ENCODE measurements at places on chromosomes 4 and X.

- no peak for DNase-seq
These were observed 120.0 kb downstream of the ADGRL3 start for GRCh38 chr4:61320154-61320553.

DNA sequence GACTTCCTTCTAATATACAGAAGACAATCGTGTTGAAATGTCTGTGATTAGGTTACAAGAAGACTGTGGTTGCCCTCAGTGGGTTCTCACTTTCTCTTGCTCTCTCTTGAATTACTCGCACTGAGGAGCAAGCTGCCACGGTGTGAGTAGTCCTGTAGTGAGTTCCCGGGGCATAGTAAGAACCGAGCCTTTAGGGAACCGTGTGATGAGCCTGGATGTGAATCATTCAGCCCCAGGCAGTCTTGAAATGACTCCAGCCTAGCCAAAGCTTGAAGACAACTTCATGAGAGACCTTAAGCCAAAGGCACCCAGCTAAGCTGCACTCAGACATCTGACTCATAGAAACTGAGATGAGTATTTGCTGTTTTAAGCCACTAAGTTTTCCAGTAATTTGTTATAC lies 292.7 kb downstream of the SPOCK3 start:
- DNase-seq: no peak

DNA sequence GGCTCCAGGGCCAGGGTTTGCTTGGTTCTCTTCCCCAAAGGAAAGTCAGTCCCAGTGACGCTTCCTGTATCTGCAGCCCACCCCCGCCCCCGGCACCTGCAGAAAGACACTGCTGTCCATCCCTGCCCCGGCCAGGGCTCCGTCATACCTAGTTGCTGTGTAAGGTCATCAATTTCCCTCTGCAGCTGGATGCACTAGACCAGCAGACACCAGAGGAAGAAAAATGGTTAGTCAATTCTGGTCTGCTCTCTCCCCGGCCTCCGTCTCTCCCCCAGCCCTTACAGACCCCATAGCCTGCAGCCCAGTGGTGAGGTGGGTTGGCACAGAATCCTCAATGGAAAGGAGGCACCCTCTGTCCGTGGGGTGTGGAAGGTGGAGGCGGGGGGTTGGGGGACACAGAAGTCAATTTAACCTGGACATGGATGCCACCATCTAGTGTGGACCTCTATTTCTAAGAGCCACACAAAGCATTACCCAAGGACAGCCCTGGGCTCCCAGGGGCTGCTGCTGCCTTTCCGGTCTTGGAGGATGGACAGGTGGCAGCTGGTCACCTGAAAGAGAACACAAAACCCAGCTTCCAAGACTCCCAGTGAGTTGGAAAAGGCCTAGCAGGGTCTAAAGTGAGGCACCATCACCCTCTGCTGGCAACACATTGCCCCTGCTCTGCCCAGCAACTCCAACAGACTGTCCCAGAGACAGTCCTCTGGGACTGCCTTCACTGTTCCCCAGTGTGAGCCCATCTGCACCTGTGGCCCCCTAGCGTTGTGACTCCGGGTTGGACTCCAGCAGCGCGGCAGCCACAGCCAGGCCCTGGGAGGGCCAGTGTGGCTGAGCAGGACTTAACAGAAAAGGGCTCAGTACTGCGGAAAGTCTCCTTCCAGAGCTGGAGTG lies 40.2 kb upstream of the NHSL2 start:
- peak; percentile 34 for DNase-seq

DNA sequence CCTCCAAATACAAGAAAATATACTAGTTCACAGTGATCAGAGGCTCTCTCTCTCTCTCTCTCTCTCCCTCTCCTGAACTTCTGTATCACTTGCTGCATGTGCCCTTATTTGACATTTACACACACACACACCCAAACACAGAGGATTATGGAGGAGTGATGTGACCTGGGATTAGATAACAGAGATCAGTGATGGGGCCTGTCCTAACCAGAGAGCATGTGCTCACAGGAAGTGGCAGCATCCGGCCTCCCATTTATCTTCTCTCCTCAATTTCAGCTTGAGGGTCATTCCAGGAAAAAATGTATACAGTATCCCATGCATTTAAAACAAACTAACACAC lies 143.0 kb downstream of the TSPAN5 start:
- no peak for DNase-seq

DNA sequence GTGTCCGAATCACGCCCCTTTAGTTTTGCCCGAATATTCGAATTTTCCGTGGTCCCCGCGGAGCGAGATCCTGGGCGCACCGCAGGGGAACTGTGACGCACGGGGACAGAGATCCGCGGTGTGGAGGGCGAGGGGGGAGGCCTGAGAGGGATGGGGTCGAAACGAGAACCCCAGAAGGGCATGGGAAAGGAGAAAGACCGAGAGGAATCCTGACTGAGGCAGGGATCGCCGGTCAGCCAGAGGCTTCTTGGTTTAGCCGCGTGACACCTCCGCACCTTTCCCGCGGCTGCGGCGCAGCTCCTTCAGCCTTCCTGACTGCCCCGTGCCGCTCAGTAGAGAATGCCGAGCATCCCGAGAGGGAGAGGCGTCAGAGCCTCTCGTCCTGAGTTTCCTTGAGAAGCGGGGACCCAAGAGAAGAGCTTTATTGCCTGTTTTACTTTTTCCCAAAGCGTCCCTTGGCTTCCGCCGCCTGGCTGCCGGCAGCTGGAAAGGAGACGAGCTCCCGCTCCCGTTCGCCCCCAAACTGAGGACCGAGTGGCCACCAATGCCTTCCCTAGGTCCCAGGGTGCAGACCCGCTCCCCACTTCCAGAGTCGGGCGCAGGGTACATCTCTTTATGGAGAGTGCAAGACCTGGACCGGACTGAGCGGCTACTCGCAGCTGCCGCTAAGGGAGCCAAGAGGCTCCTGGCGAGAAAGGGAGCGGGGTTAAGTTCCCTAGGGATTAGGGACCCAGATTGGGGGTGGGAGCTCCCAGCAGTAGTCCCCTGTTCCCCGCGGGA lies 911 bp upstream of the GPR50 start:
- DNase-seq: no peak

GRCh38 chr4:189036906-189037305 lies 897.7 kb downstream of the TRIML1 start:
- no peak for DNase-seq

- DNase-seq: no peak
These were observed 598.1 kb downstream of the MID1IP1 start for GRCh38 chrX:39399387-39399786.

DNA sequence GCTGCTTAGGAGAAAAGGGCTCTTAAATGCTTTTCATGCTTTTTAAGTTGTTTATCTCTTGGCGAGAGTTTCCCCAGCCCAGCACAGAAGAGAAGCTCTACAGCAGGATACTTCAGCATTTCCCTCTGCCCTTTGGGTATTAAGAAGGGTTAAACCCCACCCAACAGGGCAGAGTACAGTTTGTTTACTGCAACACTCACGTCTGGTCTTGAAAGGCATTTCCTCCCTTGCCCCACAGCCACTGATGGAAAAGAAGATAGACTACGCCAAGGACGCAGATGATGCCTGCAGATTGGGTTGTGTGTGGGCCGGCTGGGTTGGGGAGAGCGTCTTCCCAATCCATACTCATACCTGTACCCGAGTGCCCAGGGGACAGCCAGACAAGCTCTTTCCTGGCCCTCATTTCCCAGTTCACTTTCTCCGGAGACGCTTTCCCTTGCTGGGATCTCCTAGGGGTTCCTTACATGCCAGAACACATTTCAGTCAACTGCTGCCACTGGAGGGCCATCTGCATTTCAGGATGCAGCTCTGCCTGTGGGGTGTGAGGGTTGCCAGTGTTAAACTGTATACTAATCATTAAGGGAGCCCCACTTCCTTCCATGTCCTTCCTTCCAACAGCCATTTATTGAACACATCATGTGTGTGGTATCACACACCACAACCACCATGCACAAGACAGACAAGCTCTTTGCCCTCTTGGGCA lies 96.5 kb upstream of the DHX15 start:
- no peak for DNase-seq

- no peak for DNase-seq
These were observed 69.1 kb downstream of the RASL11B start for GRCh38 chr4:52931243-52931642.

DNA sequence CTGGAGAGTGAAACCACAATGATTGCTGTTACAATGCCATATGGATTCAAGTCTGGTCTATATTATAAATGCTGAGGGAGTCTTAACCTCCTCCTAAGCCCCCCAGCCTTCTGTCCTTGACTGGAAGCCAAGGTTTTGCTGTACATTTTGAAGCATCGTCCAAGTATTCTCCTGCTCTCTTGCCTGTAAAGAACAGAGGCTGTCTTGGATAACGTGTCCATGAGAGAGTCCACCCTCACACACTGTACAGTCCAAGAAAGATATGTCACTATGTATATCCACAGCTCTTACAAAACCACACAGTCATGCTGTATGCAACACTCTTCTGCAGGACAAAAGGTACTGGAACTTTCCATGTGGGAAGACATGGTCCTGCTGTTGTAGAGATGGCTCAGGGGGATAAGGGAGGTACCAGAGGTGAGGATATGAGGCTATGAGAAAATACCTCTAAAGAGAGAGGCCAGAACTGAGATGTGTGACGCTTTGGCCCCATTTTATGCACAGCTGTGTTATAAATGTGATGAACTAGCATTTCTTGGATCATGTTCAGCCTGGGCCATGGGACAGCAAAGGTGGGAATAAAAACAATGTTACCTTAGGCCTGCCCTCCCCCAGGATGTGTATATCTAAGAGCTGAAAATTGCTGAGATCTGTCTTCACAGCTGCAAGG lies 678.6 kb downstream of the IQCM start:
- no peak for DNase-seq

All from urothelium cell line (cell line).